NCI-H1092 treated with DMSO at 0.1 percent for 48 hours (cell line): ENCODE measurements at places on chromosomes 7 and 10.

GRCh38 chr10:23362879-23363792 lies 18.5 kb upstream of the C10orf67 start:
- DNase-seq = no peak

GRCh38 chr7:73449422-73449821 lies 15.8 kb downstream of the FZD9 start:
- DNase-seq = peak; percentile 85

GRCh38 chr10:456486-456885 lies 233.0 kb downstream of the DIP2C start:
- no peak for DNase-seq

DNA sequence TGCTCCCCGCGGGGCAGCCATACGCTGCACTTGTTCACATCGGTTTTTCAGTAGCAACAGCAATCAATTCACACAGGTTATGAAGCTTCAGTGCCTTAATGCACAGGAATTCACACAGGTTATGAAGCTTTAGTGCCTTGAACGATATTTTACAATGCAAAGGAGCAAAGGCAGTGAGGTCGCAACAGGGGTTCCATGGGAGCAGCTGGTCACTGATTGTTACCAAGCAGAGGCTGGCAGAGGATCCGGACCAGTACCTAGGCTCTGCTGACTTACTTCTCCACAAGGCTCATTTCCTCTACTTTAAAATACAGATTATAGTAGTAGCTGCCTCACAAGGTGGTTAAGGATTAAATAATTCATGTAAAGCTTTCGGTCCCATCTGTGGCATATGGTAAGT lies 95.2 kb upstream of the ODAD2 start:
- DNase-seq = no peak

GRCh38 chr7:40654171-40654570 lies 519.4 kb downstream of the SUGCT start:
- no peak for DNase-seq

GRCh38 chr10:97896756-97897358 lies 47.2 kb downstream of the GOLGA7B start:
- DNase-seq = no peak
